ENCODE measurements at places on chromosomes 13 and 19. TPM values are rescaled to one million over a fixed set of nuclear protein-coding genes. Genes with fewer than 3 reads are reported as not detected.
A peak's percentile ranks its signal among the peaks of the same experiment; 100 is the strongest.

The MEF2B gene
- total RNA-seq, result 0.55 TPM

GRCh38 chr13:106528718-106529414 is 6.6 kb downstream of the EFNB2 start:
- H3K4me3 ChIP-seq, result no peak overlapping the region
- H3K4me1 ChIP-seq, result no peaks in the 10 kb centered on the region
- H3K27me3 ChIP-seq, result no peaks in the 10 kb centered on the region
- no peak overlapping the region for H3K27ac ChIP-seq
- H3K36me3 ChIP-seq, result no peaks in the 10 kb centered on the region
- DNase-seq, result no peak

GRCh38 chr13:50448535-50448998 is 394.9 kb downstream of the DLEU7 start:
- no peak overlapping the region for H3K27ac ChIP-seq
- H3K4me1 ChIP-seq, result no peaks in the 10 kb centered on the region
- no peak overlapping the region for H3K4me3 ChIP-seq
- no peak for DNase-seq
- H3K36me3 ChIP-seq, result no peaks in the 10 kb centered on the region

- no peak overlapping the region for H3K27ac ChIP-seq
- no peak overlapping the region for H3K4me3 ChIP-seq
- DNase-seq, result peak; percentile 36
- H3K27me3 ChIP-seq, result no peaks in the 10 kb centered on the region
Observed at GRCh38 chr19:43562698-43563241, 12.6 kb downstream of the XRCC1 start.

The GPR18 gene
- total RNA-seq, result 1.1 TPM

The CCNE1 gene
- not detected for total RNA-seq

The ZNF534 gene
- 0.29 TPM for total RNA-seq

- H3K27ac ChIP-seq, result no peak overlapping the region
- H3K4me1 ChIP-seq, result no peaks in the 10 kb centered on the region
Observed at GRCh38 chr19:30373593-30373992, 1.4 kb downstream of the ZNF536 start.

- no peaks in the 10 kb centered on the region for H3K4me1 ChIP-seq
- no peak for DNase-seq
- H3K36me3 ChIP-seq, result no peaks in the 10 kb centered on the region
- no peaks in the 10 kb centered on the region for H3K27me3 ChIP-seq
- no peak overlapping the region for H3K4me3 ChIP-seq
- H3K27ac ChIP-seq, result no peak overlapping the region
Observed at GRCh38 chr13:53079691-53080090, 51.1 kb downstream of the OLFM4 start.

DNA sequence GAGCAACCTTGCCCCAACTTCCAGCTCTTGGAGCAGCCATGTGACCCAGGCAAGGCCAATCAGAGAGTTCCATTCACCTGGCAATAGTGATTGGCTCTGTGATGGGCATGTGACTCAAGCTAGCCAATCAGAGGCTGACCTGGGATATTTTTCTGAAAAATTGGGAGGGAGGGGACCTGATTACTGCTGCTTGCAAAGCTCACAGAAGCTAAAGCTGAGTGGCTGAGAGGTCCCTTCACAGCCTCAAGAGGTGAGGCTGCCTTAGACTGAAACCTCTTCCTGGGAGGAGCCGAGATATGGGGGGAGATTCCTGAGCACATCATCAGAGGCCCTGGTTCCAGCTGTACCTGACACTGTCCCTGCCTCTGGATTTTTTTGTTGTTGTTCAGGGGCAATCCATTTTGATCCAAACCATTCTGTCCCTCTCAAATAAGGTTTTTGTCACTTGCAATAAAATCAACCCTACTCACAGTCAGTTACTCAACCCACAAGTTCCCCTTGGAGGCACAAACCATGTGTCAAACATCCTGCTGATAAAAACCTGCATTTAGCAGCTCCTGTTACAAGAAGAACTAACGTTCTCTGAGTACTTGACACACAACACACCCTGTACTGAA is 4.8 kb downstream of the CIB3 start:
- H3K4me3 ChIP-seq, result no peak overlapping the region
- no peak for DNase-seq
- no peak overlapping the region for H3K27ac ChIP-seq
- H3K27me3 ChIP-seq, result no peaks in the 10 kb centered on the region
- H3K36me3 ChIP-seq, result no peaks in the 10 kb centered on the region

GRCh38 chr19:30778961-30779715 is 407.0 kb downstream of the ZNF536 start:
- no peaks in the 10 kb centered on the region for H3K36me3 ChIP-seq
- DNase-seq, result no peak
- H3K27me3 ChIP-seq, result no peaks in the 10 kb centered on the region
- H3K4me1 ChIP-seq, result no peaks in the 10 kb centered on the region

The RAX2 gene
- 0.14 TPM for total RNA-seq

The ADGRE1 gene
- total RNA-seq, result 1.0 TPM

DNA sequence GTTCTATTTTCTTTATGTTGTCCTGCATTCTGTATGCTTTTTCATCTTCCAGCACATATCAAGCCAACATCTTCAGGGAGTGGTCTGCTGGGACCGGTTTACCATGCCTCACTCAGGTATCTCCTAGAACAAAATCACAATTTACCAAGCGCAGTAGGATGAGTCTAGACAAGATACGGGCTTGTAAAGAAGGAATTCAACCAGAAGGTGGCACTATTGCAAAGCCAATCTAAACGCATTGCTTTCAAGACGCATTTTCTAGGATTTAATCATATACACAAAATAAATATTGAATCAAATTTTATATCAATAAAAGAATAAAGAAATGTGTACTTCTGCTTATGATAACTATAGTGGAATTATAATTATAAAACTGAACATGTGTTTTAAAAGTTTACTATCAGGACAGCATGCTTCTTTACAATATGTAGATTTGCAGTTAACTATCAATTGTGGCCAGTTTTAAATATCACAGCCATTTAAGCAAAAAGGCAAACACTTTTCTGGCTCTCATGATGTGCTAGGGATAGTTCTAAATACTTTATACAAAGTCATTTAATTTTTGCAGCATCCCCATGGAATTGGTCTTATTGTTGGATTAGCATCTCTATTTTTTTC is 16.1 kb upstream of the TPP2 start:
- H3K27me3 ChIP-seq, result no peaks in the 10 kb centered on the region
- peak; percentile 45 for DNase-seq
- no peaks in the 10 kb centered on the region for H3K4me1 ChIP-seq
- no peaks in the 10 kb centered on the region for H3K36me3 ChIP-seq

The INSR gene
- total RNA-seq, result 46.9 TPM

- no peaks in the 10 kb centered on the region for H3K36me3 ChIP-seq
- H3K27me3 ChIP-seq, result no peaks in the 10 kb centered on the region
- no peaks in the 10 kb centered on the region for H3K4me1 ChIP-seq
- no peak overlapping the region for H3K27ac ChIP-seq
- no peak overlapping the region for H3K4me3 ChIP-seq
Observed at GRCh38 chr13:35496006-35496405, 19.5 kb upstream of the MAB21L1 start.

GRCh38 chr13:108609353-108609752 is 20.1 kb upstream of the MYO16 start:
- no peak for DNase-seq
- no peaks in the 10 kb centered on the region for H3K27me3 ChIP-seq
- no peak overlapping the region for H3K4me3 ChIP-seq
- no peaks in the 10 kb centered on the region for H3K4me1 ChIP-seq

DNA sequence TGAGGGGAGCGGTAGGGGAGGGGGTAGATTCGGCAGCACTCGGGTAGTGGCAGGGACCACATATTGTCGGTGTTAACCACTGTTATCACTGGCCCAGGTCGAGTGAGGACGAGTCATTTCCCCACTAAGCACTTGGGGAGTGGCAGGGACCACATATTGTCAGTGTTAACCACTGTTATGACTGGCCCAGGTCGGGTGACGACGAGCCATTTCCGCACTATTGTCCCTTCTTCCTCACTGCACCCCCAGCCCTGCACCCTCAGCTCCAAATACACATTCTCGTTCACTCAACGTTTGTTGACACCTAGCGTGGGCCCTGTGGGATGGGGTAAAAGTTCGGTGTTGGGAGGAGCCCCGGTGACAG is 467 bp upstream of the CLN5 start:
- H3K27me3 ChIP-seq, result no peaks in the 10 kb centered on the region
- DNase-seq, result peak; percentile 30
- H3K27ac ChIP-seq, result peak overlapping the region; percentile 91
- H3K36me3 ChIP-seq, result no peaks in the 10 kb centered on the region
- peak overlapping the region; percentile 70 for H3K4me3 ChIP-seq
- no peaks in the 10 kb centered on the region for H3K4me1 ChIP-seq

The KIR2DL1 gene
- not detected for total RNA-seq

- H3K36me3 ChIP-seq, result no peaks in the 10 kb centered on the region
- no peak overlapping the region for H3K27ac ChIP-seq
- no peaks in the 10 kb centered on the region for H3K27me3 ChIP-seq
- H3K4me1 ChIP-seq, result peaks cover 4% of the 10 kb centered on the region
- no peak for DNase-seq
Observed at GRCh38 chr19:5289060-5289990, 51.3 kb downstream of the PTPRS start.

The FOSB gene
- 52.1 TPM for total RNA-seq

DNA sequence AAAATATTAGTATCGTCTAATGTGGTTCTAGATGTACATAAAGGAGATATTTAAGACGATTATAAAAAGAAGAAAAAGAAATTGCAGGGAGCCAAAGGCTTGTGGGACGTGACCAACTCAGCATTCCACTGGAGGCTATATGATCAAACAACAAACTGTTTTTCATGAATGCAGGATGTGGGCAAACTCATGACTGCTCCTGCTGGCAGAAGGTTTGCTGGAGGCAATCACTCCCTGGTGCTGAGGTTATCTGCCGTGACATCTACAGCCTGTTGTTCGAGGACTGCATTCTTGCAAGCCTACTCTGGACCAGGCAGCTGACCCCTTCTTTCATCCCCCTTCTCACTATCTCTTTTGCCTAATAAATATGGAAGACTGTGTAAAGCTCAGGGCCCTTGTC is 518.1 kb downstream of the UQCRFS1 start:
- H3K4me1 ChIP-seq, result no peaks in the 10 kb centered on the region
- H3K36me3 ChIP-seq, result no peaks in the 10 kb centered on the region
- no peaks in the 10 kb centered on the region for H3K27me3 ChIP-seq
- DNase-seq, result no peak

GRCh38 chr19:29806098-29806866 is 5.5 kb upstream of the CCNE1 start:
- no peak for DNase-seq
- no peaks in the 10 kb centered on the region for H3K27me3 ChIP-seq
- H3K36me3 ChIP-seq, result no peaks in the 10 kb centered on the region
- H3K4me3 ChIP-seq, result no peak overlapping the region

DNA sequence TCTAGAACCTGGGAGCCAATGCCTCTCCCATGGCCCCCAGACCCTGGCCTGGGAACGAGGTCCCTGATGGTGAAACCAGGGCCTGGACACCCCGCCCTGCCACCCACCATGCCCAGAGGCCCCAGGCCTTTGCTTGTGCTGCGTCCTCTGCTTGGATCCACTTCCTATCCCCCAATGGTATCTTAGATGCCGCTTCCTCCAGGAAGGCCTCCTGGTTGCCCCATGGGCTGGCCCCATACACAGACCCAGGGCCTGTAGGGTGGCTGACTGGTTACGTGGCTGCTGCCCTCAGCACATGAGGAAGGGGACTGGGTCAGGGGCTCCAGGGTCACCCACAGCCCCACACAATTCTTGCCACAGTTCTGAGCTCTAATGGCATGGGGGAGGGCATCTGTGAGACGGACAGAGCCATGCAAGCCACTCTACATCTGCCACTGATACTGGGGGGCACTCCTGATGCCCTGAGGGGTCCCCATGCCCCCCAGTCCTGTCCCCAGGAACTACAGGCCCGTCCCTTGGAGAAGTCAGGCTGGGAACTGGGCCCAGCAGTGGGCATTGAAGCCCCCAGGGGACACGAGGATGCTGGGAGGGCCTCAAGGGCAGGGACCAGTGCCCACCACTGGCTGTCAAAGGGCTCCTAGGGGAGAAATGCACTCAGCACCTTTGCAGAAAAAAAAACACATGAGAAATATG is 5.0 kb downstream of the RPL36 start:
- no peaks in the 10 kb centered on the region for H3K27me3 ChIP-seq
- no peak overlapping the region for H3K4me3 ChIP-seq
- no peak for DNase-seq
- H3K27ac ChIP-seq, result no peak overlapping the region
- no peaks in the 10 kb centered on the region for H3K4me1 ChIP-seq
- H3K36me3 ChIP-seq, result no peaks in the 10 kb centered on the region

The OR7D2 gene
- not detected for total RNA-seq

DNA sequence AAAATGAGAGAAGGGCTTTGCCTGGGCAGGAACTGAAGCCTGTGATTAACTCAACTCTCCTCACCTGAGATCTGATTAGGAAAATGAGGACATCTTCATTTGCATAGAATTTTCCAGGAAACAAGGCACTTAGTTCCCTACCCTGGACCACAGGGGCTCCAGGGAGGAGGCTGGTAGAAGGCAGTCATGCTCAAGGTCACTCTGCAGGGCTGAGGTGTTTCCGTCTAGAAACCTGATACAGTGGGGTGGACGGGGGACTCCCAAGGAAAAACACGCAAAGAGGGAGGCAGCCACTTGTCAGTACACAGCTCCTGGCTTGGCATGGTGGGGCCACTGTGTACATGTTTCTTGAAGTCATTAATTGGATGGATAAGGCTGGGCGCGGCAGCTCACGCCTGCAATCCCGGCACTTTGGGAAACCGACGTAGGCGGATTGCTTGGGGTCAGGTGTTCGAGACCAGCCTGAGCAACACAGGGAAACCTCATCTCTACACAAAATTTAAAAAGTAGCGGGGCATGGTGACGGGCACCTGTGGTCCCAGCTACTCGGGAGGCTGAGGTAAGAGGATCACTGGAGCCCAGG is 6.0 kb downstream of the KLK14 start:
- no peaks in the 10 kb centered on the region for H3K4me1 ChIP-seq
- H3K27me3 ChIP-seq, result no peaks in the 10 kb centered on the region
- no peak overlapping the region for H3K27ac ChIP-seq

GRCh38 chr19:44732235-44733014 is 16.1 kb upstream of the BCL3 start:
- H3K36me3 ChIP-seq, result no peaks in the 10 kb centered on the region
- H3K27me3 ChIP-seq, result no peaks in the 10 kb centered on the region
- H3K4me1 ChIP-seq, result no peaks in the 10 kb centered on the region
- no peak for DNase-seq

All from uterus (tissue), 4 donors.